ENCODE measurements at places on chromosomes 3 and 15.

DNA sequence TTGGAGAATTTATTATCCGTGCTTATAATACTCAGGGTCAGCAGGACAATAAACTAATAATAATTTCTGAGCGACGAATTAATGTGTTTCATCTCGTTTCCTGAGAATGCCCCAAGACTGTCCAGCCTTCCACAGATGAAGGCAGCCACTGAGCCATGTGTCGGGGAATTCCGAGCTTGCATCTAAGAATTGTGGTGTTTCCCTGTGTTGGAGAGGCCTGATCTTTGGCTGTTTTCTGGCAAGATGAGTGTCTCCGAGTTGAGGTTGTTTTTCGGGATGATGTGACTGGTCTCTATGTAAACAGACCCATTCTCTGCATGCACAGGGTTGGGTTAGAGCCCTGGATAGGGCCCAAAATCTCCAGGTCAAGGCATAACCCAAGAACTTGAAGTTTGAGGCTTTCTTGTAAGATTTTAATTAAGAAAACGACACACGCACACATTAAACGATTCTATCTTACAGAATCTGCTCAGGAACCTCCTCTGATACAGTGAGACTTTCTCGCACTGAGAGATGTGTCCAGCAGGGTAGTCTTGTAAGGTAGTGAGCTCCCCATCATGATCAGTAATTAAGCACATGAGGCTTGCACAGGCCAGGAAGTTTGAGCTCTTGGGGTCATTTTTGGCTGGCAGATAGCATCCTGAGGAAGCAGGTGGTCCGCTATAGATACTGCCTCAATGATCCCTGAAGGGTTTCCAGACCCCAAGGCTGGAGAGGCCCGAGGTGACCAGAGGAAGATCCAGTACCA is 14.4 kb downstream of the FGD5 start:
- no peak for DNase-seq

DNA sequence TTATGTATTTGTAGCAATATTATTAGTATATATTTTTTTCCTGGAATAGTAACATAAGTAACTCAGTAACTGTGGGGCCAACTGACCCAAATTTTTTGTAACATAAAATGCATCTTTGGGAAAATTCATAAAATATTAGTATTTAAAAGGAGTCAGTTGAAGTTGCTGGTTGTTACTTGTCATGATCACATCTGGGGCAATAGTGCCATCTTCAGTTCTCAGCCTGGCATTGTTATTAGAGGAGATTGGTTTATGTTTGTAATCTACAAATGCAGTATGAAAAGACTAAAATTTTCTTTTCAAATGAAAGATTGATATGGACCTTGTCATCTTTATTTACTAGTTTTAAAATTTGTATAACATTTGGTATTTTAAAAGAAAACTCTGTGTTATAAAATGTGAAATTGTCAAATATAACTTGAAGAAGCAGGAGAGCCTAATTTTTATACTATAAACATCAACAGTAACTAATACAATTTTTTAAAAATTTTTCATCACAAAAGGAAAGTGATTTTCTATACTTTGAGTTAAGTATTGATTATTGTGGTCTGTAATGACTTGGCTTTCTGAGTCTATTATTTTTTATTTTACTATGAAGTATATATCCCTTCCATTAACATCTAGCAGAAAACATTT is 38.8 kb upstream of the MLF1 start:
- no peak for DNase-seq

- no peak for DNase-seq
Observed at GRCh38 chr3:36714343-36715086, 49.8 kb downstream of the DCLK3 start.

DNA sequence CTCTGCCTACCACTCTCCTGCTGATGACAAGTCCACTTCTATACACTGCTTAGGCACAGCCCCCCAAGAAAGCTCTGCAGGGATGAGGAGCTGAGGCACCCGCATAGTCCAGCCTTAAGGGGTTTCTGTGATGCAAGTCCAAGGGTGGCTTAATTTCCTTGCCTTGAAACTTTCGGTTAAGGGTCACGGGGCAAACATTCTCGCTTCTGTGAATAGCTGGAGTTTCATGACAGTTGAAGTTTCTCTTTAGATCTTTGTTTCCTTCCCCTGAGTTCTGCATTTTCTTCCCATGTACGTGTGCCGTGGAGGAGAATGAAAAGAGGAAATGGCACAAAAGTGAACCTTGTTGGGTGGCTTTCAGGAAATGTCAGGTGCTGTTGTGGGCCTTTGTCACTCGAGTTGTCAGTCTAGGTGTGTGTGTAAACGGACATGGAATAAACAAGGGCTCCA is 7.0 kb downstream of the GPR160 start:
- no peak for DNase-seq

- DNase-seq: no peak
Observed at GRCh38 chr15:98725874-98726273, 77.5 kb downstream of the IGF1R start.

DNA sequence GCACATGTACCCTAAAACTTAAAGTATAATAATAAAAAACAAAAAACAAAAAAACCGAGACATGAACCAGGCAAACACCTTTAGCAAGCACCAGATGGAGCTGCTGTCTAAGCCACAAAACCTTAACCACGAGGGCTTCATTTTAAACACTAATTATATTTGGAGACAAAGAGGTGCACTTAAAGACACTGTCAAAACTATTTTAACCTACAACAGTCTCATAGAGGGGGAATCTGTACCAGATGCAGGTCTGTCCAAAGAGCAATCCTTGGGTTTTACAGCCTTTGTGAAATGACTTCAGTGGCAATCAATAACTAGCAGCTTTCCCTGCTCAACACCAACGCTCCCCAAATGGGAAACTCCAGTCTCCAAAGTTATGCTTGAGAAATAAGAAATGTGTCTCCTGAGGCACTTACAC is 115.7 kb upstream of the TSPAN3 start:
- DNase-seq: no peak

- DNase-seq: no peak
Observed at GRCh38 chr15:59304034-59304795, 68.5 kb downstream of the MYO1E start.

Data from activated naive CD4-positive, alpha-beta T cell treated with Interleukin-2 at 50 U/mL for 16 hours (primary cell).